ENCODE measurements at places on chromosomes 2 and 18.

DNA sequence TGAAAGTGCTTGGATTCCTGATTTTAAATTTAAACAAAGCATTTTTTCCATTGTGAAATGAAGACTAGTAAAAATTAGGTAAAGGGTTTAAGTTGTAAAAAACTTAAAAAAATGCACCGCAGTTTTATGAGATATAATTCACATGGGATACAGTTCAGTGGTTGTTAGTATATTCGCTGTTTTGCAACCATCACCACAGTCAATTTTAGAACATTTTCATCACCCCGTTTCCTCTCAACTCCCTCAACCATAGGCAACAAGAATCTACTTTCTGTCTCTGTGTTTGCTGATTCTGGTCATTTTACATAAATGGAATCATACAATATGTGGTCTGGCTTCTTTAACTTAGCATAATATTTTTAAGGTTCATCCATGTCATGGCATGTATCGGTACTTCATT is 4.0 kb downstream of the DGKD start:
- DNase-seq, result peak; percentile 33

DNA sequence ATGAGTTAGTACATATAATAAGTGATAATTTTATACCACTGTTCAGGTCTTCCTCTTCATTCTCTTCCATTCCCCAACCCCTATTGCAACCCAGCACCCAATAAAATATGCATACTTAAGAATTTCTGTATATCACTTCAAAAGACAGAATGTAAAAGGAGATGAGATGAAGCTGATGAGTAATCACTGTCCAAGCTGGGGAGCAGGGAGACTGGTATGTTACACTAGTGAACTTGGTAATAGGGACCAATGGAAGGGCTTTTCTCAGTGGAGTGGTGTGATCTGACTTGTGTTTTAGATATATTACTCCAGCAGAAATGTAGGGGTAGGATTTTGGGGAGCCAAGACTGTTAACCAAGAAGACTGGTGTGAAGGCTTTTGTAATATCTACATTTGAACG is 18.0 kb upstream of the ARHGAP28 start:
- no peak for DNase-seq

- no peak for DNase-seq
These were observed 27.9 kb downstream of the HNMT start for GRCh38 chr2:137992039-137992646.

GRCh38 chr2:173048897-173049661 is 26.6 kb upstream of the MAP3K20 start:
- DNase-seq, result peak; percentile 52

GRCh38 chr2:8677646-8678592 is 3.9 kb upstream of the ID2 start:
- peak; percentile 40 for DNase-seq

DNA sequence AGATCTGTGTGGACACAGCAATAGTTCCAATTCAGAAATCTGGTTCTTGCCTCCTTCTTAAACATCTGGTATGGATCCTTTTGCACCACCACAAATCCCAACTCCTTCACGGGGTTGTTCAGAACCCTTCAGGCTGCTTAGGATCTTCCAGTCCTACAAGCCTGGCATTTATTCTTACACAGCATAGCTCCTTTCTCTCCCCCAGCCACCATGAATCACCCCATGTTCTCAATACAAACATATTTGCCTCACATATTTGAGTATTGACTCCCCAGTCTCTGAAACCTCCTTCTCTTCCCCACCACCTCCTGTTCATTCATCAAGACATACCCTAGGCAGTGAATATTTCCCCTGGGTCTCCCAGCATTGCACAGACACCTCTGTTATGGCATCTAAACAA is 155.2 kb downstream of the ALK start:
- DNase-seq, result no peak

GRCh38 chr18:23933407-23933806 is 81.1 kb upstream of the TTC39C start:
- no peak for DNase-seq

DNA sequence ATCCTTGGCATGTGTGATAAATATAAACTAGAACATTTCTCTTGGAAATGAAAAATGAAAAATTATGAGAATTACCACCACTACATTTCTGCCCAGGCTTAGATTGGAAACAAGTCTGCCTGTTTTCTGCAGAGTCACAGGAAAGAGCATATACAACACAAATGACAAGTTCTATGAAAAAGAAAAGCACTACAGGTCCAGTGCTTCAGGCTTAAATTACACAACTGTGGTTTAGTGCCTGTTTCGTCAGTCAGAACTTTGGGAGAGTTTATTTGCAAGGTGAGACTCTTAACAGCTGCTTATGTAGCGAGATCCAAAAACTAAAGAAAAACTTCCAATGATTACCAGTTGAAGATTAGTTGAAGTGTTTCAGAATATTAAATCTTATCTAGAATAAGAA is 68.9 kb downstream of the RTN4 start:
- DNase-seq, result no peak

GRCh38 chr18:74963820-74964446 is 245.0 kb downstream of the PTGR3 start:
- DNase-seq, result peak; percentile 23

- no peak for DNase-seq
These were observed 274.8 kb downstream of the SPAG16 start for GRCh38 chr2:213559053-213559452.

GRCh38 chr2:37622450-37623100 is 48.9 kb downstream of the CDC42EP3 start:
- DNase-seq, result no peak

DNA sequence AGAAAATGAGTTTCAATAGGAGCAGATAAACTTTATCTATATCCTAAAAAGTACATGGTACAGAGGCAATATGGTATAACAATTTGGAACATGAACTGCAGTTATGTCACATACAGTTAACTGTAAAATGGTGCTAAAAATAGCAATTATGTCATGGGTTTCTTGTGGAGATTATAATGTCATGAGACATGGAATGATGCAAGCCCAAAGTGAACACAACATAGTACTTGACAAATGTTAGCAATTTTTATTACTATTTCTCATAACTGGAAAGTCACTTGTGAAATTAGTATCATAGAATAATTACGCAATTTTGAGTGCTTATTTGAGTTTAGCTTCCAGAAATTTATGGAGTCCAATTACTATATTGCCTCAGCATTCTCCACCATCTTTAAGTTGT is 1263.4 kb downstream of the DSC3 start:
- no peak for DNase-seq

- no peak for DNase-seq
These were observed 282.6 kb downstream of the CBLN2 start for GRCh38 chr18:72261590-72261989.

DNA sequence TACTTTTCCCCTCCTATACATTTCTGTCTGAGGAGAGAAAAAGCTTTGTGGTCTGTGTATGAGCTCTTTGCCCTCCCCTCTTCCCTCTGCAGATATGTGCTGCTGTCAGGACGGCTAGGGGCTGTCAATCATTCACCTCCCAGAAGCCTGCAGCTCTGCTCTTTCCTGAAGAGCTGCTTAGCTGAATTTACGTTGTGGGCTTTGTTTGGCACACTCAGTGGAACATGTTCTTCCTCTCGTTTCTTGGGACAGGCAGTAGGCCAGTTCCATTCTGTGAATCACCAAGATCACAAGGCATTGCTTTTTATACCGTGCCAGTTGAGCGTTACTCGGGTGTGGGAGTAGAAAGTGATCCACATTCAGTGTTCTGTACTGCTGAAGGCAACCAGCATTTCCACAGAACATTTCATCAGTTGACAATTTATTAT is 136.7 kb downstream of the LAMA3 start:
- no peak for DNase-seq

GRCh38 chr2:9403924-9404323 is 19.4 kb downstream of the ITGB1BP1 start:
- no peak for DNase-seq

DNA sequence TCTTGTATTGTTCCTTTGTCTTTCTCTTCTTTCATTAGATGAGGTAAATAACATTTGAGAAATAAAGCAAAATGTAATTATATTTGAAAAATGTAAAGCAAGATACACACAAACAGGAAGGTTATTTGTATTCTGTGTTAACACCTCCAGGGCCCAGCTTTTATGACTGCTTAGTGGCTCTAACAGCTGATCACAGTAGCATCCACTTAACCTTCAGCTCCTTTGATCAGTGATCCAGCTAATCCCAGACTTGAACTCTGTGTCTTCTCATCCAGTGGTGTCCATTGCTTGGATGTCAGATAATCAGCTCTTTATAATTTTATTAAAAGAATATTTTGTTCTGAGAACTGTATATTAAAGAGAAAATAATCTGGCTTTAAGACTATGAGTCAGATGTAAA is 44.5 kb downstream of the PSMD14 start:
- DNase-seq, result no peak

DNA sequence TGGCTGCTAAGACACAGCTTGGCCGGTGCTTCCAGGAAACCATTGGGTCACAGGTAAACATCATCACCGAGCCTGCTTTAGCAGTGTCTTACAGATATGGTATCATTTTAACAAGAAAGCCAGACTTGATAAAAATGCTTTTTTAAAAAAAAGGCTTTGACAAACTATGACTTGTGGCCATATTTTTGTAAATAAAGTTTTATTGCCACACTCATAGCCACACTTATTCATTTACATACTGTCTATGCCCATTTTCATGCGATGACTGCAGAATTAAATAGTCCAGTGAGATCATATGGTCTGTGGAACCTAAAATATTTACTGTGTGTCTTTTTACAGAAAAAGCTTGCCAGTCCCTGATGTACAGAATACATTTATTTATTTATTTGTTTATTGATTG is 242.0 kb downstream of the LTBP1 start:
- DNase-seq, result no peak

GRCh38 chr2:11710632-11711353 is 35.6 kb upstream of the LPIN1 start:
- no peak for DNase-seq

- DNase-seq, result no peak
These were observed 161.5 kb downstream of the WDR7 start for GRCh38 chr18:56812674-56813073.

All from GM13977 (cell line).